ENCODE measurements at places on chromosomes 2 and 18.

DNA sequence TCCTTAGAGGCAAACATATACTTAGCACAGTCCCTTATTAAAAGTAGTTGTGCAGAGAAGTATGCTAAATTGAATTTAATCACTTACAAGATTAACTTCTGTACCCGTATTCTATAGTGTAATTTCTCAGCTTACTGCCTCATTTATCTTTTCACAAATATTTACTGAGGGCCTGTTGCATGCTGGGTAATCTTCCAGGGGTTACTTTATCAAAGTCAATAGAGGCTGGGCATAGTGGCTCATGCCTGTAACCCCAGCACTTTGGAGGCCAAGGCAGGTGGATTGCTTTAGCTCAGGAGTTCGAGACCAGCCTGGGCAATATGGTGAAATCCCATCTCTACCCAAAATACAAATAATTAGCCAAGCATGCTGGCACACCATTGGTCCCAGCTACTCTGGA lies 111.7 kb upstream of the RAB27B start:
- no peak for DNase-seq

DNA sequence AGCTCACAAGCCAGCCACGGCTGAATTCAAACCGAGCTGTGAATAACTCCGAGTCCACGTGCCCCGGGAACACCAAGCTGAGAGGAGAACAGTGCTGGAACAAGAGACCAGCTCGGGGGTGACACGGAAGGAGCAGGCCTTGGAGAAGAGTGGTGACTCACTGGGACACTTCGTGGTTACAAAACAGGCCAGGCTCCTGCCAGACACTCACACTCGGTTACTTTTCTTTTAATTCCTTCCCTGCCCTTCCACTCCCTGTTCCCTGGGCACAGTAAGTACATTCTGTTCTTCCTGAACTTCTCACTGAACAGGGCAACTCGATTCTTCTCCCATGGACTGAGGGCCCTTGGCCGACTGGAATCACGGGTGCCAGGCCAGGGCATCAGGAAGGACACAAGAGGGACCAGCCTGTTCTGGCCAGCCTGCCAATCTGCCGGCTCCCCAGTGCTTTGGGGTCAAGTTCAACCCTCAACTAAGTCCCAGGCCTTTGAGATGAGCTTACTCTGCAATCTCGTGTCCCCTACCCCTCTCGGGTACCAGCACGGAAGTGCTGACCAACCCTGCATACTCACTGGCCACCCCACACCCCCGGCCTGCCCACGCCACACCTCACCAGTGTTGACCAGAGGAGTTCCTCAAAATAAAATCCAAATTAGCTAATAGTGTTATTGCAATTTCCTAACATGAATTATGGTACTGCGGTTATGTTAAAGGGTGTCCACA lies 87.5 kb downstream of the TFCP2L1 start:
- DNase-seq = no peak

DNA sequence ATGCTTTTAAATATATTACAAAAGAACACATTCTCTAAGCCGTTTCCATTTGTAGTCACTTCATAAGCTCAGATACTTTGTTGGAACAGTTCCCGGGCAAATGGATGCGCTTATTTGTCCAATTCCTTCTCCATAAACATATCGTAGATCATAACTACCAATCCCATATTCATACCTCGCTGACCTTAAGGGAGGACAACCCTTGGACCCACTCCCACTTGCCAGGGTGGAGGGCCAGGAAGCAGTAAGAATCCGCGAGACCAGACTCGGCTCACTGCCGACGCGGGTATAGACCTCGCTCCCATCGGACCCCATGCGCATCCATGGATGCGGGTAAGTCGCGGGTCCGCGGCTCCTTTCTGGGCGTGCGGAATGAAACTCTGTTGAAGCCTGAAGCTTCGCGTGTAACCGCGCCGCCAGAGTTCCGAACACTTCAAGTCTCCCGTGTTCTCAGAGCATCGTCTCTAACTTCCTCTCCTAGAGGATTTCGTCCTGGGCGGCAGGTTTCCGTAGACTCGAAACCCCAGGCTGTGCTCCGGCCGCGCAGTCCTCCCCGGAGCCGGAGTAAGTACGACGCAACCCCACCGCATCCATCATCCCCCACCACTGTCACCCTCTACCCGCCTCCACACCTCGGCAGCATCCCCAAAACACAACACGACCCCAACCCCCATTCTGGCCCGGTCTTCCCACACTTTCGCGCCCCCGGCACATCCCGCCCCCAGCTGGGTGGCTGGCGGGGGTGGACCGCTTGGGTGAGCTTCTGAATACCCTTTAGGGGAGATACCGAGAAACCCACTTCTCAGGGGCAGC lies 1.1 kb downstream of the DSC3 start:
- DNase-seq = no peak

- no peak for DNase-seq
Observed at GRCh38 chr2:11411768-11412448, 54.1 kb downstream of the E2F6 start.

DNA sequence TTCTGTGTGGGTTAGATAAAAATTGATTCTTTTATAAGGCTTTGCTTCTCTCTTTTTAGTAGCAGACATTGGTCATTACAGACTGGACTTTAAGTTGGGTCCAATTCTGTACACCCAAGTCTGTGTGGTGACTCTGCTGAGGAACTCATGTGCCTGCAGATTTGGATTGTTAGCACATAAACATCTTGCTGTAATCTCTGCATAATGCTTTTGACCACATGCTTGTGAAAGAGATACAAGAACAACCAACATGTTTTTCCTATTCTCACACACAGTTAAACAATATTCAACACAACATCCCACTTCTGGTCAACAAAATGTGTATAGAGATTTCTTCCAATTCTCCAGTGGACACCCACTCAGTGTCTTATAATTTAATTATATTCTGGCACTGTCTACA lies 270.1 kb downstream of the RDH14 start:
- DNase-seq = no peak

DNA sequence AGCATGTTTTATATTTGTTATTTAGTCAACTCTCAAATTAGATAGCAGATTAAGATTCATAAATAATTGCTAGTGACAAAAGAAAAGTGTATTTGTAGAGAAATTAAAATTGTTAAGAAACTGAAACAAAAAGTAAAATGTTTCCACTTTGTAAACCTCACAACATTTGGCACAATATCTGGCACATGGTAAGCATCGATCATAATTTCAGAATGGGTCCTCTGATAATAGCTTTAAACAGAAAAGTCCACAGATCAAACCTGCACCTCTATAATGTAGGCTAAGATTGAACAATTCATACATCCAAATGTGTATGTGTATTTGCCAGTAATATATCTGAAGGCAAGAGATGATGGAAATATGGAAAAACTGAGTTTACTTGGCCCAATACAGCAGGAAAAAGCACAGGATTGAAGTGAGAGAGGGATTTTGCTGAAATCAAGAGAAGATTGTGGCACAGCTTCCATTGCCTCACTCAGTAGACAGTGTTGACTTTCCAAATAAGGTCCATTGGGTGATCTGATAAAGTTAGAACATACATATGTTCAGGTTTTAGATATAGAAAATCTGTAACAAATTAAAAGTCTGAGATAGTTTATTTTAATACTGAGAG lies 39.4 kb downstream of the COBLL1 start:
- no peak for DNase-seq

GRCh38 chr2:143284087-143284675 lies 155.0 kb downstream of the ARHGAP15 start:
- no peak for DNase-seq

DNA sequence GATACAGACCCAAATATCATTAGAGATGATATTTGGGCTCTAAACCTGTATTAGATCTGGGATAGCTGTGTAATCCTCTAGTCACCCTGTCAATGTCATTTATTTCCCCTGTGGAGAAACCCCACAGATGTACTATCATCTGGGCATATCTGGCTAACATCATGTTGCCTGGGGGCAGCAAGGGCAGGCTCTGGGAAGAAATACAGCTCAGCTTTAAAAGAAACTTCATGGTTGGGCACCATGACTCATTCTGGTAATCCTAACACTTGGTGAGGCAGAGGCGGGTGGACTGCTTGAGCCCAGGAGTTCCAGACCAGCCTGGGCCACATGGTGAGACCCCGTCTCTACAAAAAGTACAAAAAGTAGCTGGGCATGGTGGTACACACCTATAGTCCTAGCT lies 282.5 kb downstream of the SLC8A1 start:
- DNase-seq = no peak

GRCh38 chr2:240225131-240225530 lies 84.7 kb upstream of the OTOS start:
- no peak for DNase-seq

DNA sequence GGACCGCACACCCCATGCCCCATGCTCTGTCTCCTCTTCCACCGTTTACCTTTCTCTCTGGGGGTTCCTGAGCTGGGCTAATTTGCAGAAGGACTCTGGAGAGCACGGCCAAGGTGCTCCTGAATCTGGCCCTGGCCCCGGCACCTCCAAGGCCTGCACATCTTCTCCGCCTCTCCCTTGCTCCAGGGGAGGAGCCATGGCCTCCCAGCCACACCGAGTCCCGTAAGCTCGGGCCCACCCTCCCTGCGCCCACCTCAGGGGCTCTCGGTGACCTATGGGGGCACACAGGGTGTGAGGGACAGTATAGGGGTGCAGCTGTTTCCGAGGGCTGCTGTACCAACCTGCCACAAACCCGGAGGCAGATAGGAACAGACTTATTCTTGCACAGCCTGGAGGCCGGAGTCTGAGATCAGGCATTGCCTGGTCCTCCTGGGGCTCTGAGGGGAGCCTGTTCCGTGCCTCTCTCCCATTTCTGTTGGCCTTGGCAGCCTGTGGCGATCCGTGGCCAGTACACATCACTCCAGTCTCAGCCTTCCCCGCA lies 127.3 kb upstream of the GPC1 start:
- DNase-seq = no peak

DNA sequence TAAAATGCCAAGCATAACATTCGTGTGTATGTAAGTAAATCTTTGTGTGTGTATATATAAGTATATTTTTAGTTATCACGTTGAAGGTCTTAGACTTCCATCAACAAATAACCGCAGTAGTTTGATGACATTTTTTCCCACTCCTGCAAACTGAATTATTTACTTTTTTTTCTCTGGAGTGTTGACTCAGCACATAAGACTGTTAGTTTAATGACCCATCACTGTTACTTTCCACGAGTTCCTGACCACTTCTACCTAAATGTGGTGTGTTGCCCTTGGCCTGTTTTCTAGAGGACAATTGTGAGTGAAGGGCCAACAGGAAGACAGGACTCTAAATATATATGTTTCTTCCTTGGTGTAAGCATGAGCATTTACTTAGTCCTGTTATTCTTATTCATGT lies 71.3 kb upstream of the TXNDC2 start:
- DNase-seq = no peak

DNA sequence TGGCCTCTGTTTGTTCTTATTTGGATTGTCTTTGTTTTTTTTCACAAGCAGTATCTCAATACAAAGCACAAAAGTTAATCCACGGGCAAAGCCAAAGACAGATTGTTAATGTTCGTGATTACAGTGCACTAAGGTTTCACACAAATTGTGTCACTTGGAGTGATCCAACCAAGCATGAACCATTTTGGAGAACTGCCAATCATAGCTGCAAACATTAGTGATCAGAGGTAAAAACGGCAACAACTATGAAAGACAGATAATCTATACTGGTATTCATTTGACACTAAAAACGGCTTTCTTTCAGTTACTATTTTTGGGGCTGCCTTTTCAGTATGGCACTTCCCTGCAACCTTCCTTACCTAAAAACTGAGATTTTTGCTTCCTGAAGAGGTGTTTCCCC lies 213.1 kb upstream of the GULP1 start:
- DNase-seq = no peak

DNA sequence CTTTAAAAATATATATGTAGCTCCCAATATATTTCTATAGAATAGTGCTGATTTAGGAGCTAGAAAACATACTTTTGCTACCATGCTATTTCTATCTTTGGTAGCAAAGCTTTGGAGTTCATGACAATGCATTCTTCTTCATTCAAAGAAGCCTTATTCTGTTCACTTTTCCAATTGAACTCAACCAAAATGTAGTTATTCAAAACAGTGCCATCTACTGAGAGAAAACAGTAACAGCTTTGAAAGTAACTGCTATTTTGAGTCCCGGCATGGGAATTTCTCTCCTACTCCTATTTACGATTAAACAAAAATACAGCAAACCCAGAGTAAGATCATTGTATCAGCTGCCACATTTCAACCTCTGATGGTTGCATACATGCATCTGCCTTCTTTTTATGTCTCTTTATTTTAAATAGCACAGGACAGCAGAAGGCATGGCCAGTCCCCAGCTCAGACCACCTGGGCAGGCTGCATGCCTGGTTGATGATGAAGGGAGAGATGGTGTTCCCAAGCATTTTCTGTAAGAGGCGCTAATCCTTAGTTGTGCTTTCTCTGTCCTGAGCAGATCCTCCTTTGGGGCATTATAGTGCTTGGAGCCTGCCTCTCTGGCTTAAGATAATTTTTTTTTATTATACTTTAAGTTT lies 69.7 kb upstream of the SULT1C3 start:
- DNase-seq = no peak

- peak; percentile 7 for DNase-seq
Observed at GRCh38 chr18:32714571-32715148, 58.2 kb downstream of the KLHL14 start.

- DNase-seq = no peak
Observed at GRCh38 chr2:217947383-217948350, 55.1 kb downstream of the TNS1 start.

GRCh38 chr18:57621246-57621604 lies 411 bp downstream of the NARS1 start:
- no peak for DNase-seq

DNA sequence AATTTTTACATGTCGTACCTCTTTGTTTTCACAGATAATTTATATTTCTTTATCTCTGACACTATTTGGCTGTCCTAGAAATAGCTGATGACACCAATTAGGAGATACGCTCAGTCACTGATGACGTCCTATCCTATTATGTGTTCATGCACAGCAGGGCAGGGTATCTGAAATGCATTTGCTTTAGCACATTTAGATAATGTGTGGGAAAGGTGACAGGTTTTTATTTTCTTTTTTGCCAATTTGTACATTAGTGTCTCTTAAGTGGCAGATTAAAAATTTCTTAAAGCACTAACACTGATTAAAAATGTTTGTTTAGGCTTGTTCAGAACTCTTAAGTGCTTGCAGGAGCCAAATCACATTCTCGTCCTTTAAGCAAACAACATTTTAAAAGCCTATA lies 39.7 kb downstream of the CDC42EP3 start:
- DNase-seq = no peak

DNA sequence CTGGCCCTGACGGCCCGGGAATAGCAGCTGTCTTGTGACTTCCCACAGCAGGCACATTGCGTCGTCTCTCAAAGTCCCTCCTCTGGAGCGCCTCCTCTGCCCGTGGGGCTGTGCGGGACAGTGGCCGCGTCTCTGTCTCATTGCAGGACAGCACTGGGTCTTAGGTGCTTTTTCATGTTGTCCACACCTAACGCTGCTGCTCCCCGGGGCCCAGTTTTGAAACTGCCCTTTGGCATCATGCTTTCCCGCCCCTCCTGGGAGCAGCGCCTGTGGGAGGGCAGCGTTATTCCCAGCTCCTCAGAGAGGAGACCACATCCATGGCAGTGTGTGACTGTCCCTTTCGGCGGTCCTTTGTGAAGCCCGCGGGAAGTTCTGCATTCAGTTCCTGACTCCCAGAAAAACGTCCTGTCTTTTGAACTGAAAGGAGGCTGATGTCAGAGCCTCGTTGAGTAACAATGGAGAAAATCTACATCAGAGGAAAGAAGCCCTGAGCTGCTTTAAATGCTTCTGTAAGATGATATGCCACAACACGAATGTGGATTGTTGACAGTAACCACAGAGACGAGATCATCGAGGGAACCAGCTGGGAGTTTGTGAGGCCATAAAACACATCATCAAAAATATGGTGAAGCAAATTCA lies 226.0 kb downstream of the FAM210A start:
- DNase-seq = no peak
